ENCODE measurements at places on chromosomes 1 and 21.

GRCh38 chr1:22228505-22228911 is 85.6 kb upstream of the WNT4 start:
- DNase-seq: no peak

GRCh38 chr1:245693941-245694752 is 539.4 kb downstream of the KIF26B start:
- DNase-seq: no peak

DNA sequence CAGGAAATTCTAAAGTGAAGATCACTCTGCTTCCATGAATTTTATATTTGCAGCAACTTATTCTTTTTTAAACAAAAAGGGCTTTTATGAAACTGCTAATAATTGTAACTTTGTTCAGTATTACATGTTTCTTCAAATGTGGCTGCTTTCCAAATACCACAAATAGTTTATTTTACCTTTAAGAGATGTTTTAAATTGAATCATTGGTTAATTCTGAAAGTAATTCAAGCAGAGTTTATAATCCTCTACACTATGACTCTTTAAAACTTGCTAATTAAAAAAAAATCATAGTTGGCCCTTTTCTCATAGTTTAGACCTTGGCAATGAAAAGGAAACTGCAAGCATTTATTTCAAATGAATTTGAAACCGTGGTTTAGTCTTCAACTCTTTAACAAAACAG is 59.6 kb downstream of the SDCCAG8 start:
- DNase-seq: no peak

DNA sequence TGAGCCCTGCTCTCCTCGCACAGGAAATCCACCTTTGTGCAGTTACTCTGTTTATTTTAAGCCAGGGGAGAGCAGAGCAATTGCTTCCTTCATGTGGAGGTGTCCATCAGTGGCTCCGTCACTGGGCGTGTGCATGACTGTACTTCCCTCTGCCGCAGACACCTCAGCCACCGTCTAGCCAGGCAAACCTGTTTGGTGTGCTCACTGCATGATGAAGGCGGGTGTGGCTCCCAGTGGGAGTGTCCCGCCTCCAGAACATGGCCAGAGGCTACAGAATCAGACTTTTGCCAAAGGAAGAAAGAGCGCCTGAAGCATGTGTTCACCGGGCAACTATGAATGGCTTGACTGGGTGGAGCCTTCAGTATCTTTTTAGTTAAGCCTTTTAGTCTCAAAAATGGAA is 26.1 kb upstream of the LAMC2 start:
- no peak for DNase-seq

DNA sequence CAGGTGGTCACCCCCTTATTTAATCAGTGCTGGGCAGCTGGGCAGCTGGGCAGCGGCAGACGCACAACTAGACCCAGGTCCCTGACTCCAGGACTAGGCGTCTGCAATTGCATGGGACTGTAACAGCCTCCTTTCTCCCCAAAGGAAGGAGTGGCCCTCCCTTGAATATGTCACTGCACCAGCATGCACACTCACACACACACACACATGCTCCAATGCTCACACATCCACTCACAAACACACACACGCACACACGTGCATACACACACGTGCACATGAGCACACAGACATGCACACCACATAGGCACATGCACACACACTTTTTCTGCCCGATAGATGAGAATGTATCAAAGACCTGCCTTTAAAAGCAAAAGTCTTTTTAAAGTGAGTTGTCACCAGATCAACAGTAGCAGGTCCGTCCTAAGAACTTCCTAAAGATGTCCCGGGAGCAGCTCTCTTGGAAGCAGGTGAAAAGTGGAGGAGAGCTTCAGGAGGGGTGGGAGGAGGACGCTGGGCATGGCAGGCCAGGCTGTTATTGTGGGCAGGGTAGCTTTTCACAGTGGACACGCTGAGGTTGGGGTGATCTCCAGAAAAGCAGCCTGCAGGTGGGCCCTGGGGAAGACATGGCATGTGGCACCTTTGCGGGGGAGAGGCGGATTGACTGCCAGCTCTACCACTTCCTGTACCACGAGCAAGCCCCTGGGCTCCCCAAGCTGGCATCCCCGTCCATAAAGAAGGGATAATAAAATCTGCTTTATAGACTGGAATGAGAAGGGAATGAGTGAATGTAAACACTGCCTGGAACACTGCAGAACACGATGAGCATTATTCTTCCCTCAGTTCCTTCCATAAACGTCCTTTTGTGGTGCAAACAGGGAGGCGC is 1.7 kb downstream of the PDE9A start:
- DNase-seq: no peak

GRCh38 chr1:66022904-66023620 is 230.4 kb downstream of the PDE4B start:
- no peak for DNase-seq

- DNase-seq: peak; percentile 73
Observed at GRCh38 chr1:181033799-181034451, at the start of gene MR1. Gene MR1, plus strand, starts transcription at chr1:181033983. Its CDS starts 25 bp downstream, at chr1:181034008.

- DNase-seq: no peak
Observed at GRCh38 chr1:228030451-228031201, 23.8 kb downstream of the WNT3A start.

DNA sequence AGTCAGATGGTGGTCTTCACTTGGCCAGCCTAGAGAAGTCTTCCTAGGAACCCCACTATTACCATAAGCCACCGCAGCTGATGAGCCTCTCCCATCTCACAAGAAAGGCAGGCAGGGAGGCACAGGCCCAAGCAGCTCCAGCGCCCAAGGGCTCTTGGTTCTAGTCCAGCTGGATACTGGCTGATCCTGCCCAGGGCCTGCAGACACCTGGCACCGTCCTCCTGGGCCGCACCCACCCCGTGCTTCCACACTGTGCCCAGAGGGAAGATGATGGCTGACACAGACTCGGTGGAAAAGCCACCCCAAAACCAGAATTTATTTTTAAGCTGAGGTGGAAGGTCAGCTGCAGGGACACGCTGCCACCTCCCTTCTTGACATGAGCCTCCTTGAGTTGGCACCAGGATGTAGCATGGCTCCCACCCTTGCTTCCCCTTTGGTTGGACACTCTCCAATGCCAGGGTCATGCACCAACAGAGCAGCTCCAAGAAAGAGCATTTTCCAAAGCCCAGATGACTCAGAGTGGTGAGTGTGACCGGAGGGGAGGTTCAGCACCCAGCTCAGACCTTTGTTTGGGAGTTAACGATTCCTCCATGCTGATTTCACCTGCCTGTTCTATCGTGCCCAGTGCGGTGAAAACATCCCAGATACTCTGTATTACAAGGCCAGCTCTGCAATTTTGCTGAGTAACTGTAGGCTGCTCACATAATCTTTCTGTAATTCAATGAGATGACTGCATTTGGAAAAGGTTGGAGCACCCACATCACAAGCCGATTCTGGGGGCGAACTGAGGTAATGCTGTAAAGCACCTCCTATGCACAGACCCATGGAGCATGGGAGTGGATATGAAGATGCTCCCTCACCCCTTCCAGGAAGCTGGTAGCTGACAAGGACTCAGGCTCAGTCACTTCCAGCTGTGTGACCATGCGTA is 63.1 kb upstream of the SLC2A1 start:
- DNase-seq: no peak

GRCh38 chr1:161082483-161082882 is 6.9 kb downstream of the NECTIN4 start:
- DNase-seq: no peak

DNA sequence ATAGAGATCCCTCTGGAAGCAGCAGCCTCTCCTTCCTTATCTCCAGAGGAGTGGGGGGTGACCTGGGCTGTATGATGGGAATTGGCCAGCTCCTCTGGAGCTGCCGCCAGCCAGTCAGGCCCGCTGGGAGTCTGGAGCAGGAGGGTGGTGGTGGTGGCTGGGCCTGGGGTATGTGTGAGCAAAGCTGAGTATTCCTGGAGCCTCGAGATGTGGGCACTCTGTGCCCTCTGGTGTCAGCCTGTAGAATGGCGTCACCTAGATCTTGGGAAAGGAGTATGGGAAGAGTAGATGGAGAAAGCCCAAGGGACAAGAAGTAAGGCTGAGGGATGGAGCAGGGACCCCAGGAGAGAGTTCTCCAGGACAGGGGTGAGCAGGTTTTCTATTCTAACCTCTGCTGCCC is 16.0 kb downstream of the VANGL2 start:
- no peak for DNase-seq

GRCh38 chr1:205274041-205274691 is 46.4 kb downstream of the TMCC2 start:
- no peak for DNase-seq

DNA sequence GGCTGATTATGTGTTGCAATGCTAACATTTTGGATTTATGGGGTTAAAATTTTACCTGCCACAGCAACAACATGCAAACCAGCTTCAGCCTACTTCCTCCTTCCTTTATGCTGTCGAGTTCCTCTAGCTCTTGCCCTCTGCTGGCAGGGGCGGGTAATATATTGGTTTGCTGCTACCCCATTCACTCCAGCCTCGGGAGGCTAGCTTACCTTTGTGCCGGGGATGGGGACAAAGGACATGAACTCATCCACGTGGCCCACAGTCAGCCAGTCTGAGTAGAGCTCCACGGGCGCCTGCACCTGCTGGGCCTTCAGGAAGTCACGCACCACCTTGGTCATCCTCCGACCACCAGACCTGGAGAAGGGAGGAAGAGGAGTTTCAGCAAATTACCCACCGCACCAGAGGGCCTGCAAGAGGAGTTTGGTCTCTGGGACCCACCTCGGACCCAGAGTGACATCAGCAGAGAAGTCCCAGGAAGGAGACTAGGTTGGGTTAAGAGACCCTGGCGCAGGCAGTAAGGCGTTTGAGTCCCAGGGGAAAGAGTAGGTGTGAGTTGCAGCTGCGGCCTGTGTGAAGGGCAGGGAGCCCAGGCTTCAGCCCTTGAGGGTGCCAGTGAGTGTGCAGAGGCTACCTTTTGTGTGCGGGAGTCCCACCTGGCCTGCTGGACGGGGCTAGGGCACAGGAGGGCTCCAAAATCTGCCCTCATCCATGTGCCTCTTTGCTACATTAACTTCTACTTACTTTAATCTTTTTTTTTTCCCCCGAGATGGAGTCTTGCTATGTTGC is 21.8 kb upstream of the SDHB start:
- no peak for DNase-seq

- no peak for DNase-seq
Observed at GRCh38 chr21:27168084-27168483, 201.2 kb upstream of the ADAMTS5 start.

DNA sequence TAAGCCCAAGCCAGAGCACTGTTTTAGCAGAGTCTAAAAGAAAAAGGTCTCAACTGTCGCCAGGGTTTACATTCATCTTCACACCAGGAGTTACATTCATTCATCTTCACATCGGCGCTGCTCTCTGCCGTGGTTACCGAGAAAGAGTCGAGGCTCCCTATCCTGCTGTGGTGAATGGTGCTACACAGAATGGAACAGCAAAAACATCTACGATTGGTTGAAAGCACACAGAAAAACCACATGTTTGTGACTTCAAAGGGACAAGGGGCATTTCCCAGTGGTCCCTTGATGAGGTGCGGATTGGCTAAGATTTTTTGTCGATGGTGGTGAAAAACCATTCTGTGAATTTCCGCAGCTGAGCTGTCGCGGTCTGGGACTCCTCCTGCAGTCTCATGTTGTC is 231.1 kb downstream of the SIPA1L2 start:
- no peak for DNase-seq

DNA sequence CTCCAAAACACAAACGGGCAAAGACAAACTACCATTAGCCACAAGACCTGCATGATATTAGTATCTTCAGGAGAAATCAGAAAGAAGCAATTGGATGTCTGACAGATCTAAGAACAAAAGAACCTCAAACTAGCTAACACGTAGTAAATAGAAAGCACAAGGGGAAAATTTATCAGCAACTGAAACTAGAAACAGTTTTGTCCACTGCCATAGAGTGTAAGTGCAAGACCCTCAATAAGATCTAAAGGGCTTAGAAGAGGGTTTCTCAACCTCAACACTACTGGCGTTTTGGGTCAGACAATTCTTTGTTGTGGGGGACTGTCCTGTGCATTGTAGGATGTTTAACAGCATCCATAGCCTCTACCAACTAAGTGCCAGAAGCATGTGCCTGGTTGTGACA is 54.0 kb downstream of the KLHL20 start:
- DNase-seq: no peak

DNA sequence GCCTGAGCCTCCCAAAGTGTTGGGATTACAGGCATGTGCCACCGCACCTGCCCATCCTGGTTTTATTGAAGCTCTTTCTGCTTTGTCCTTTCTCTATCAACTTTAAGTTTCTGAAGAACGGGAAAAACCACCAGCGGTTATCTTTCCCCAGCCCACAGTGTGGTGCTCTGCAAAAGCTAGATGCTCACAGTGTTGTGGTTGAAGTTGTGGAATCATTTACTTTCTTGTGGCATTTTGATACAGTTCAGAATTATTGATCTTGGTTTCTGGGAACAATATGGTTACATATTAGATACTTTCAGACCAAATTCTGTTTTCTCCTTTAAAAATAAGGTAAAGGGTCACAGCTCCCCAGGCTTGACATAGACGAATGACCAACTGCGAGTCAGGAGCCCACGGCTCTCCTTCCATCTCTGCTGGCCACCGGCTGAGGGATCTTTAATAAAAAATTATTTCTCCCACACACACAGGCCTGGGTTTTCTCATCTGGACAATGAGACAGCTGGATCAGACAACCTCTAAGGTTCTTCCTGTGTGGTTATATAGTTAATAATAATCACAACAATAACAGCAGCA is 385.3 kb downstream of the SETD4 start:
- DNase-seq: no peak

GRCh38 chr1:232132572-232132971 is 497.4 kb downstream of the SIPA1L2 start:
- no peak for DNase-seq

DNA sequence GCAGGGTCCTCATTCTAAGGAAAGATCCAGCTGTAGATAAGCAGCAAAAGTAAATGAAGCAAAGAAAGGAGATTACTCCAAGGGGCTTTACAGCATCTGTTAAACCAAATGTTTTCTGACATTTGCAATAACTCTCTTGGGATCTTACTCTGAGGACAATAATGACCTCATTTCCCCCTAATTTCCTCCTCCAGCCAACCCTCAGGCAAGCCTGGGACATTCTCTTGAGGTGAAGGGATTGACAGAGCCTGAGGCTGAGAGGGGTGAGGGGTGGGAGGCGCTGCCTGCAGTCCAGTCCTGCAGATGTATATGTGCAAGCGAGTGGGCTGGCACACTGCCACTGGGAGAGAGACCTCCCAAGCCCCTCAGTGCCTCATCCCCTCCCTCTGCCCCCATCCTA is 40.5 kb upstream of the NEK2 start:
- no peak for DNase-seq

DNA sequence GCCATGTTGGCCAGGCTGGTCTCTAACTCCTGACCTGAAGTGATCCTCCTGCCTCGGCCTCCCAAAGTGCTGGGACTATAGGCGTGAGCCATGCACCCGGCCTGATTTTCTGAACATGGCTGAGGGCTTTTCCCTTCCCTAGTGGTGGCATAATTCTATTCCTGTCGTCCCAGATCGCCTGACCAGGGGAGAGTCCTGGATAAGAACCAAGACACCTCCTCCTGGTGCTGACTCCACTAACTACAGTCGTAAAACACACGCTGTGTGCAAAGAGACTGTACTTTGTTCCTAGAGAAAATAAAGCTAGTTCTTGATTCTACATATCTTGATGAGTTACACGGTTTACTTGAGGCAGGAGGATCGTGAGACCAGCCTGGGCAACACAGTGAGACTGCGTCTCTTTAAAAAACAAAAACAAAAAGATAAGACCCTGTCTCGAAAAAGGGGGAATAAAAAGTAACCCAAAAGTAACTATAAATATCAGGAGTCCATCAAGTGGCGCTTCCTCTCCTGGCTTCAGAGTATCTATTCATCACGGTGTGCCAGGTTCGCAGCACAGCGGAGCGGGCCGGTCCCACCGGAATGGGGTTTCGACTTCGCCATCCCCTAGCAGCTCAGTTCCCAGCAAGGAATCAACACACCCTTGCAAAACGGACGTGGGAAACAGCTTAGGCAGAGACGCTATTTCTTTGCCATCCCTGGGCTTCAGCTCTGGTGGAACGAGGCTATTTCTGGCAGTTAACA is 973 bp downstream of the SDF4 start:
- peak; percentile 28 for DNase-seq

All from HS-5 (cell line).